ENCODE measurements at places on chromosomes 2 and 18.
A peak's percentile ranks its signal among the peaks of the same experiment; 100 is the strongest.

DNA sequence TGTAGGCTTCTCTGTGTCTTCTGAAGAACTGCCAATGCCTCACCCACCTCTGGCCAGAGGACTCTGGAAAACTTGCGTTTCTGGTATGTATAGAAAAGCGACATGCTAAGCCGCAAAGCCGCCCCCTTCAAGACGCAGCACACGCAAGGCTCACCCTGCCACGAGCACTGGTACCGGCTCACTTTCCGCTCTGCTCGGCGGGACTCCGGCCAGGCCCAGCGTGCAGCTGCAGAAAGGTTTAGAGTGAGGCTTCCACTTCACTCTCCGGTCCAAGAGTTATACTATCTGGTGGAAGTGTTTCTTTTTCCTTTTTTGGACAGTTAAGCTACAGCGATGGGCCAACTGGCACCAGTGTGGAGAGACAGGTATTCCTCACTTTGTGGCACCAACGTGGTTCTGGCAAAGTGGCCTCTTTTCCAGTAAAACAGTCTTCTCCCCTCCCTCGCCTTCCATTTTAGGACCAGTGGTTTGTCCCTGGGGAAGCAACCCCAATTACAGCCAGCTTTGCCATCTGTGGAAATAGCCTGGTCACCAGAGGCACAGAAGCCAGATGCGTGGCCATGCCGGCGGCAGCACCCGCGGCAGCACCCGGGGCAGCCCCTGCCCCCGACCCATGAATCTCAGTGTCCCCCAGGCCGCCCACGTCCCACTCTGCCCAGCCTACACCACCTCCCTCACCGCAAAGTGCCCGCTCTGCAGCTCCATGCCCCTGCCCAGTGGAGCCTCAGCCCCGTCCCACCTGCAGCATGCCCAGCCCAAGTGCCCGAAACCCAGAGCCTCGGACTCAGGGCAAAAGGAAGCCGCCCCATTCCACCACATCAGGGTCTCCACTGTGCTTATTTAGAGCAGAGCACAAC, 91.6 kb upstream of the CTDP1 start:
- DNase-seq = no peak

GRCh38 chr2:9737053-9737875, 106.0 kb upstream of the TAF1B start:
- DNase-seq = peak; percentile 63

DNA sequence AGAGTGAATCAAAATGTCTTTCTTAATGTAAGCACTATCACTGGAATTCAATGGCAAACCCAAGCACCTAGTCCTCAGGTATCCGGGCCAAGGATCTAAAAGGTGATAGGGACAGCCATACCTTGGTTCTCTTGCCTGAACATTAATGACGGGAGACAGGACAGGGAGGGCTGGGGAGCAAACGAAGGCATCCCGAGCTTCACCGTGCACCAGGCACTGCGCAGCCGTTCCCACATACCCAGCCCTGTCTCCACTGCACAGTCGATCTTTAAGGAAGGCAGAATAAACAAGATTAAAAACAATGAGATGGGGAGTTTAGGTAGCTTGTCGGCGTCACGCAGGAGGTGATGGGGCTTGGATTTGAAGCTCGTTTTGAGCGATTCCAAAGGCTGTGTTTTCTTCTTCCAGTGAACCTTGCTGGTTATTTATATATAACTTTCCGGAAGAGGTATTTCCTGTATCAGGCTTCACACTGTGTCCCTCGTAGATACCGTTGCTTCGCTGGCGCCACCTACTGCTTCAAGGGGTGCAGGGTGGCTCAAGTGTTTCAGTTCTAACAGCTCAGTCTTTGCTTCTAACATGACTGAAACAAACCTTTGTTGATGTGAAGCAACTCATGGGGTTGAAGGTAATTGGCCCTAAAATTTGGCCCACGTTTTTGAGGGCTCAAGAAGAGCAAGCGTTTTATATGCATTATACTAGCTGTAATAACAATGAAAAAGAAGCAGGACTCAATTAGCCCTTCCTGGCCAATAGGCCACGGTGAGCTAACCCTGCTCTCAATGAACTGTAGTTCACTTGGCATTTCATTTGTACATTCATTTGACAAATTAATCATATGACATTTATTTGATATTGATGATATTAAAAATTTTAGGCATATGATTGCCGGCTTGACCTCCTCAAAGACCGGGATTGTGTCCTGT, 77.4 kb downstream of the DCDC2C start:
- peak; percentile 56 for DNase-seq

DNA sequence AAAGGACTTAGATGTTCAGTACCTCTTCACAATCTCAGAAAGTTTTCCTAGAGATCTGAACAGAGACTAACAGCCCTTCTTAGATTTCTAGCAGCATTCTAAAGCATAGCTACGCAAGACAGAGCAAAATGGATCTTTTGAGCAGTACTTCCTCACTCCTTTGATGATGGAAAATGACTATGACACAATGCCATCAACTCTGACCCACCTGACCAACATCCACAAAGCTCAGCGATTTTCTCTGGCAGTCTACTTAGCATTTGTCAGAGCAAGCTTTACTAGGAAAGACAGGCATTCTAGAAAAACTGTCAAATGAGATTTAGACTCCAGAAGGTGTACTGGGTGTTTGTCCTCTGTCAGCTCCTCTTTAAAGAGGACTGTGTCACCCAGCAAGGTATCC, 180.9 kb upstream of the ACVR2A start:
- no peak for DNase-seq

DNA sequence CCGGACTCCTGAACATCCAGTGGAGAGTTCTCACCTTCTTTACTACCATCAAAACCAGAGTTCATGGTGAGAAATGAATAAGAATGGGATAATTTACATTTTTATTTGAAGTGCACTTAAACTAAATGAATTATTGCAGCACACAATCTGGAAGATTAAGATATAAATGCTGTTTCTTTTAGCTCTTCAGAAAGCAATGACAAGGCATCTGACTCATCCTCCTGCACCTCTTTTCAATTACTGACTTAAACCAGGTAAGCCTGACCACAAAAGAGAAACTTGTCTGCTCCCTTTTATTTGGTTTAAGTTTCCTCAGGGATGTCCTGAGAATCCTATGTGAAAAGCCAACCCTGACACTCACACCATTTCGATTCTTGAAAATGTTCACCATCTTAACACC, 720 bp upstream of the DSC2 start:
- DNase-seq = no peak

DNA sequence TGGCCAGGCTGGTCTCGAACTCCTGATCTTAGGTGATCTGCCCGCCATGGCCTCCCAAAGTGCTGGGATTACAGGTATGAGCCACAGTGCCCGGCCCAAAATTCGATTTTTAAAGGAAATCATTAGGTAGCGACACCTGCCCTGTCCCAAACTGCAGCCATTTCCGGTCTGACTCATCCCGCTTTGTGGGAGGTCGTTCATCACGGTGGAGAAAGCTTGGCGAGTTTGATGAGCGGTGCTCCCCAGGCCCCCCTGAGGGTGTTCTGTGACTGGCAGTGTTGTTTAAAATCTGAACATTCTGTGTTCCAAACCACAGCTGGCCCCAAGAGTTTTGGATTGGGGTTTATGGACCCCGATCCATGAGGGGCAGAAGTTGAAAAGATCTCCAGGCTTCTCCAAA, 53.0 kb upstream of the GLI2 start:
- DNase-seq = peak; percentile 38

DNA sequence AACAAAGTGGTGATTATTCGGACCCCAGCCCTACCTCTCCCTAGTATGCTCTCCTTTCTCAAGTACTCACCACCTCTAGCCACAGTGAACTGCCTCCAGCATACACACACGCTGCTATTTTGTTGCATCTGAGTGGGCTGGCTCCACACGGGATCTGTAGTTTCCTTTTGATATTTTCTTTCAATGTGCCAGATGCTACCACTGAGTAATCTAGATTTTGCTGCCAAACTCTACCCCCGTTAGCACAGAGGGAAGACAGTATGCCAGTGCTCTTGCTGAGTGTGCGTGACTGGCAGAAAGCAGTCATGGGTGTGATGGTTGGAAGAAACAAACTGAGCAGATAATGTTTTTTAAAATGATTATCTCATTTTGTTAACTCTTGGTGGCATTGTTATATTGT, 11.6 kb downstream of the CFLAR start:
- DNase-seq = peak; percentile 85

DNA sequence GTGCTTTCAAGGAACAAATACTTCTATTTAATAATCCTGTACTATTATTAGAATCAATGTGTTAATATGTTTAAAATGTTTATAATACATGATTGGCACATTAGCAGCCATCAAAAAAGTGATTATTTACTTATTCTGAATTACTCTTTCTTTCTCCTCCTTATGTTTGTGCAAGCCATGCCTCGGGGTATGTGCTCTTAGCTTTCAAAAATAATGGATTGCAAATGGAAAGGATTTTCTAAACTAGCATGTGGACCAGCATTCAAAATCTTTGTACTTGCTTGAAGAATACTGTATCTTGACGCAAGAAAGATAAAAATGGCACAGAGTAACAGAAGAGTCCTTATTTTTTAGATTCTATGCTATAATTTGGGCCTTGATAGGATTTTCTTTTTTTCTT, 156.5 kb downstream of the CDH7 start:
- DNase-seq = no peak

DNA sequence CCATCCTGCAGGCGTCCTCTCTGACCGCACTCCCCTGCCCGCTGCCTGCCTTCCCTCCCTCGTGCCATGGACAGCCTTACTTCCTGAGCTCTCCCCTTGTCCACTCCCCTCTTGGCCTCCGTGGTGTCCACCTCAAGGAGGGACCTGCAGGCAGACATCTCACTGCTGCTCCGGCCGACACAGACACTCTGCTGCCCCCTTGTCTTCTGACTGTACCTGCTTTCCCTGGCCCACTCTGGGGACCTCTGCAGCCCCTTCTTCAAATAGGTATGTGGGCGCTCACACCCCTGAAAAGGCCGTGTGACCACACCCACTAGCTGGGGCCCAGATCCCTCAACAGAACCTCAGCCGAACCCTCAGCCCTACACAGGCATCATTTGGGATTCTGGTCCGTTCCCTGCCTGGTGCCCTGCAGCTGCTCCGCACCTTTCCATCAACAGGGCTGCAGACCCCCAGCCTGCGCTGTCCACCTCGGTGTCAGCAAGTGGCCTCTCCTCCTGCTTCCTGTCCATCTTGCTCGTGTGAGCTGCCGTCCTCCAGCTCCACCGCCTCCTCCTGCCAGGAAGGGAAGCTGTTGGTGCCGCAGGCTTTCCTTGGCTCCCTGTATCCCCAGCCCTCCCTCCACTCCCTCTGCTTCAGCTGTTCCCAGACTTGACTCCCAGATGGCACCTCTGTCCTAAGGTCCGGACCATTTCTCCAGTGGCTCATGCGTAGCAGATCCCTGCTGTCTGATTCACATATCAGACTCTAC, 94.1 kb downstream of the KLHL29 start:
- DNase-seq = no peak

- no peak for DNase-seq
These were observed 144.2 kb upstream of the HDAC4 start for GRCh38 chr2:239544918-239545465.

- no peak for DNase-seq
These were observed 47.0 kb downstream of the EVA1A start for GRCh38 chr2:75513616-75514170.
